ENCODE measurements at places on chromosomes 6 and 20. TPM values are rescaled to one million over a fixed set of nuclear protein-coding genes. Genes with fewer than 3 reads are reported as not detected.

HCRTR2 gene
- not detected for polyA plus RNA-seq

UST gene
- 0.24 TPM for polyA plus RNA-seq

DNAH8 gene
- polyA plus RNA-seq = not detected

DNA sequence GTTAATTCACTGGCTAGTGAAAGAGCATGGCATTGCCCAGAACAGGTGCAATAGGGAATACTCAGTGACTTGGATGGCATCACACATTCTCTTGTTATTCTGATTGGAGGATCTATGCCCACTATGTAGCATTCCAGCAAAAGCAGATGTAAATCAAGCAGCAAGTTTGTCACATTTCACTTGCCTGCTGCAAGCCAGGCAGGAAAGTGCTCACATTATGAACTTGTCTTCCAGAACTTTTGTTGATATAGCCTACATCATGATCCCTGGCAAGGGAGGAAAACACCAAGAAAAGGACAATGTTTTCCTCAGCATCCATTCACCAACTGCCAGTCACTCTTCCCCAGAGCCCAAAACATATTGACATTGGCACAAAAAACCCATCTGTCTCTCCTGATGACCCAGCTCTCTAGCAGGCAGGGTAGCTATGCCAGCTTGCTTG is 77.8 kb downstream of the ARHGAP18 start:
- no peak for DNase-seq

- no peak for DNase-seq
Measured at GRCh38 chr6:126076992-126077664, 90.8 kb downstream of the TRMT11 start.

DNA sequence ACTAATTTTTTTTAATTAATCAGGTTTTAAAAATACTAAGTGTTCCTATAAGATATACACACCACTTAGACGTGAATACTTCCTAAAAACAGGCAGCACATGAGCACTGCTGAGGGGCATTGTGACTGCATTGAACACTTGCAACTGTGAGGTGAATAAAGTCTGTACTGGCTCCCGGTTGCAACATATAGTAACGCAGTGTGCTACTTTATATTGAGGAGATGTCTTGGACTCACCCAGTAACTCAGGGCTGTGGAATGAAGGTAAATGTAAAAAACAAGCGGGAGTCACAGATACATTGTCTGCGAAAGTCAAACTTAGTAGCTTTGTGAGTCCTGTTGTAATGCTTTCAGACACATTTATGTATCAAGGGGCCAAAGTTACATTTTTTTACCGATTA is 17.0 kb upstream of the HLA-A start:
- no peak for DNase-seq

DNA sequence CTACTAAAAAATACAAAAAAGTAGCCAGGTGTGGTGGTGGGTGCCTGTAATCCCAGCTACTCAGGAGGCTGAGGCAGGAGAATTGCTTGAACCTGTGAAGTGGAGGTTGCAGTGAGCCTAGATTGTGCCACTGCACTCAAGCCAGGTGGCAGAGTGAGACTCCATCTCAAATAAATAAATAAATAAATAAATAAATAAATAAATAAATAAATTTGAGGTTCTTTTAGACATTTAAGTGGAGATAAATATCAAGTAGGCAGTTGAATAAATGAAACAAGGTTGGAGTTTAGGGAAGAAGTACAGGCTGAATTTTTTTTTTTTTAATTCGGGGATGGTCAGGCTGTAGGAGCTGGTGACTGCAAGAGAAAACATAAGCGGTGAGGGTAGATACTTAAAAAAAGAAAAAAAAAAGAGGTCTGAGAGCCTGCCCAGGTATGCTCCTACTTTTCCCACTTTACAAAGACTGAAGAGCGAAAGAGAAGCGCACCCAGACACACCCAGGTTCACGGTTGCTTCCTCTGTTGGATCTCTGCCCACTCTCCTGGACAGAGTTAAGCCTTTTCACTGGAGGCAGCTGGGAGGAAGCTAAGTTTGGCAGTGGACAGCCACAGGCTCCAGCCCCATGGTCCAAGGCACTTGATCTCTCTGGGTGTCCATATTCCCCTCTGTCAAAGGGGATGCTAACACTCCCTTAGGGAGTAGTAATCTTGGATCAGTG is 100.9 kb upstream of the PRDM1 start:
- DNase-seq = no peak

DNA sequence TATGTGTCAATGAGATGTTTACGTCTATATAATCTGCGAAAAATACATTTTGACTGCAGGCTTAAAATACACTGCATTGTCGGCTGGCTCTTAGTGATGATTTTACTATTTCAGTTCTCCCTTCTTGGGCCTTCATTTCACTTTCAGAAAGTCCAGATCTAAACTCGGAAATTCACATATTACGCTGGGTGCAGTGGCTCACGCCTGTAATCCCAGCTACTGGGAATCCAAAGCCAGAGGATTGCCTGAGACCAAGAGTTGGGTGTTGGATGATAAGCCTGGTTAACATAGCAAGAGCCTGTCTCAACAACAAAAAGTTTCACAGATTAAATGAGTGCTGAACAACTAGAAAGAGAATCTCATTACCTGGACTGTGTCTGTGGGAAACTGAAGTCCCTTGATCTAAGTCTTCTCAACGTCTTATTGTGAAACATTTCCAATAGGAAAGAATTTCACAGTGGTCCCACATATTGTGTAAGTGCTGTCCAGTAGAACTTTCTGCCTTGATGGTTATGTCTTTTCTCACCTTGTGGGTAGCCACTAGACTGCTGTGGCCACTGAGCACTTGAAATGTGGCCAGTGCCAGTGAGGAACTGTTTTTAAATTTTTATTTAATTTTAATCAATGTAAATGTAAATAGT is 1.9 kb downstream of the GINM1 start:
- DNase-seq = no peak

GRCh38 chr6:158767709-158768108 is 51.5 kb downstream of the EZR start:
- no peak for DNase-seq

- no peak for DNase-seq
Measured at GRCh38 chr6:87378947-87379346, 28.8 kb upstream of the CFAP206 start.

DNA sequence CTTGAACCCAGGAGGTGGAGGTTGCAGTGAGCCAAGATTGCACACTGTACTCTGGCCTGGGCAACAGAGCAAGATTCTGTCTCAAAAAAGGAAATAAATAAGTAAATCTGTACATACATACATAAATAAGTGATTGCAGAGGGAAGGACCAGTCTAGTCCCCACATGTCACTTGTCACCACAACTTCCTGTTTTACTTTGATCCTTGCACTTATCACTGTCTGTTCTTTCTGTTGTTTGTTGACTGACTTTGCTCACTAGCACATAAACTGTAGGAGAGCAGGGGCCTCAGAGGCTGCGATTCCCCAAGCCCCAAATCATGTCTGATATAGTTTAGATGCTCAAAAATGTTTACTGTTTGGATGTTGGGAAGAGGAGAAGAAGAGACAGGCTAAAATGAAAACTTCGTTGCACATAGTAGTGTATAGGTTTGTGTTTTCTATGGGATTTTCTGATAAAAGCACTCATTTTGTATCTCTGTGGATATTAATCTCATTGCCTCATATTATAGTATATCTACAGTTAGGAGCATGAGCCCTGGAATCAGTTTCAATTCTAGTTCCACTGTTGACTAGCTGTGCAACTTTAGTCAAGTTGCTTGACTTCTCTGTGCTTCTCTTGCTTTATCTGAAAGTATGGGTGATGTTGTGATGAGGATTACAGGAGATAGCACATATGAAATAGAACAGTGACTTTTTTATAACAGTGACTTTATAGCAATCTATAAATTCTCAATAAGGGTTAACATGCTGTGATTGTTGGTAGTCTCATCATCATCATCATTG is 165.0 kb downstream of the TBC1D7 start:
- no peak for DNase-seq
